Fibroblast of skin of abdomen (primary cell): ENCODE measurements at places on chromosomes 5 and 9.

- no peak for DNase-seq
Measured at GRCh38 chr9:76655121-76655541, 109.1 kb upstream of the PCA3 start.

GRCh38 chr5:149665416-149666175 lies 64.5 kb upstream of the PPARGC1B start:
- no peak for DNase-seq

GRCh38 chr5:9512457-9512856 lies 33.4 kb downstream of the SEMA5A start:
- peak; percentile 59 for DNase-seq

DNA sequence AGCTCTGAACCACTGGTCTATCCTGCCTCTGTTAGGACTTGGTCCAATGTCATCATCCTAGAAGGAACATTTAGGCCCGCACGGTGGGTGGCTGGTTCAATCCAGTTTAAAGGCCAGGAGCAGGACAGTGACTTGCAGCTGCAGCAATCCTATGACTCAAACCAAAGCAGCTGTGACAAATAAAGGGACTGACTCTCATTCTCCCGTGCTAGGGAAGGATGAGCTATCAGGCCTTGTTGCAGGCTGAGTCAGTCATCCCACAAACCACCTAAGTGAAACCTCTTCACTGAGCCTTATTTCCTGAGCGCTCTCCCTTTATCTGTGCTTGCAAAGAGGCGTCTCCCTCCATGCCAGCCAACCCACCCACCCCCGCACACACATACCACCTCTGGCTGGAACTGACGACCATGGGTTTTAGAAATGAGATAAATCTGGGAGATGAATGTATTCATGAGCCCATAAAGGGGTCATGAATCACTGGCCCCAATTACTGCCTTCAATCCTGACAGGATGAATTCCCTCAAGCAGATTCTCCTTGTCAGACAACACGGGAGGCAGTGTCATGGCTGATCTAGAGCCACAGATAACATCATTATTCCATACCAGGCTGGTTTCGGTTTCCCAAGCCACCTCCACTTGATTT lies 93.4 kb downstream of the KCNIP1 start:
- peak; percentile 72 for DNase-seq

DNA sequence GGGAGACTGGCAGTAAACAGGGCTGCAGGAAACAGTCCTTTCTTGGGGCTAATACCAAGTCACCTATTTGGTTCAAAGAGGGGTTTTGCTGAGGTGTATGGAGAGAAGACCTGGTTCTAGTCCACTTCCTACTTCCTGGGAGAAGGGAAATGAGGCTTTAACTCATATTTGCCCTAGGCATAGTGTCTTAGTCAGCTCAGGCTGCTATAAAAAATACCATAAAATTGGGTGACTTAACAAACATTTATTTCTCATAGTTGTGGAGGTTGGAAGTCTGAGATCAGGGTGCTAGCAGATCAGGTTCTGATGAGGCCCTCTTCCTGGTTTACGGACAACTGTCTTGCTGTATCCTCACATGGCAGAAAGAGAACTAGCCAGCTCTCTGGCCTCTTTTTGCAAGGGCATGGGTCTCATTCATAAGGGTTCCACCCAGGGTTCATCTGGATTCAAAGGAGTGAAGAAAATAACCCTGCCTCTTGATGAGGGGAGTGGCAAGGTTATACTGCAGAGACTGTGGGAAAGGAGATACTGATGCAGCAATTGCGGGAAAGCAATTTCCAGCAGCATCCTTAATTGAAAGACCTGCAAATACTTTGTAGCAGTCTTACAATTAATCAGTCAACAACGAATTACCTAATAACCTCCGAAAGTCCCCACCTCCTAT lies 40.5 kb downstream of the ANKDD1B start:
- DNase-seq: no peak

GRCh38 chr5:1797103-1797800 lies 2.4 kb downstream of the MRPL36 start:
- DNase-seq: no peak

- DNase-seq: no peak
Measured at GRCh38 chr9:97858393-97858713, 5.3 kb downstream of the FOXE1 start.

GRCh38 chr5:143235423-143235822 lies 168.1 kb downstream of the NR3C1 start:
- DNase-seq: peak; percentile 88

- DNase-seq: no peak
Measured at GRCh38 chr9:21804331-21804730, 1.9 kb downstream of the MTAP start.

GRCh38 chr9:70097187-70097586 lies 53.5 kb downstream of the MAMDC2 start:
- no peak for DNase-seq

DNA sequence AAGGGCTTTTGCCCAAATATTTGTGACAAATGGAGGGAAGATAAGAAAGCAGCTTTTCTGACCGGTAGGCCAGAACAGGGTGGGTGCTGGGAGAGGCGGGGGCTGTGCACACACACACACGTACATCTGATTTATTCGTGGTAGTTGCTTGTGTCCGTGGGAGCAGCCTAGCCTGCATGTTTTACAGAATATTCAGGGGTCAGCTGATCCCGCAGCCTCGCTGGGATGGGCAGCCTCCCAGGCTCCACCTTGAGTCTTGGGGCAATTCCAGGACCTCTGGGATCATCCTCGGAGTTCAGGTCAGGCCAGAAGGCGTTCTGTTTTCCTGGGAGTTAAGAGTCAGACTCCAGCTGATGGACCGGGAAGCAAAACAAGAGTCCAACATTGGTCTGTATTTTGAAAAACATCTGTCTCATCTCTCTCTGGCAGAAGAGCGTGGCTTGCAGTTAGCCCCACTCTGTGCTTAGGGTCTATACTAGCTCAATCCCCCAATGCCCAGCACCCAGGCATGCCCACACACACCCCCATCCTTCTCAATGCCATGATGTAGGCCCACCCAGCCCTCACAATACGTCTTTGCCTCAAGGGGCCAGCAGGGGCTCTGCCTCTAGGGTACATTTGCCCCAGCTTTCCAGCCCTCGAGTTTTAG lies 210.6 kb downstream of the GOLPH3 start:
- DNase-seq: no peak

- peak; percentile 63 for DNase-seq
Measured at GRCh38 chr9:105438141-105438806, 9.6 kb upstream of the FSD1L start.

GRCh38 chr5:80739496-80739895 lies 84.7 kb upstream of the DHFR start:
- DNase-seq: no peak

GRCh38 chr5:111129938-111130337 lies 37.8 kb downstream of the WDR36 start:
- peak; percentile 59 for DNase-seq

- DNase-seq: peak; percentile 83
Measured at GRCh38 chr5:122182491-122182921, 53.2 kb downstream of the ZNF474 start.

DNA sequence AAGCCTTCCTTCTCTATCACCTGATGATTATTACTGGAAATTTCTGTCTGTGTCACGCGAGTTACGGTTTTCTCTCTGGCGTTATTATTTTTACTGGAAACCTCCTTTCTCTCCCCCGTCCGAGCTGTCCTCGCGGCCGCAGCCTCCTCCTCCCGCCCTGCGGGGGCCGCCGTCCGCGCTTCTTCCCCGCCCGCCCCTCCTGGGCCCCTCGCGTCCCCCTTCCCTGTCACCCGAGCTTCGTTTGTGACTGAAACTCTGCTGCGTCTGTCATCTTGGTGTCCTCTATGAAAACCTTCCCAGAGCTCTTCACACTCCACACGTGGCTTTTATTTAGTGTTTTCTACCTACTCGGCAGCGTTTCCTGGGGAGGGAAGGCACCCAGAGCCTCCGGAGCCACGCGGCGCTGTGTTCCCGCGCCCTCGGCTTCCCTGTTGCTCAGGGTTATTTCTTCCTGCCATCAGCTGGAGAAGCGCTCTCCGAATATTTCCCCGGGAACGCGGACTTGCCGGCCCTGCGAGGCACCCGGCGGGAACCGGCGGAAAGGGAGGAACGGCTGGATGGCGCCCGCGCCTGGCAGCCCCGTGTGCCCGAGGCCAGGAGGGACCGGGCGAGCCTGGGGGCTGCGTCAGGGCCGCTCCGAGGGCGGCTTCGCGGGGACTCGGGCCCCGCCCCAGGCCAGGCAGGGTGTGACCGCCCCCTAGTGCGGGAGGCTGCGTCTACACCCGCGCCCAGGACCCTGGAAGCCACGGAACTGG lies 33.9 kb downstream of the TRIP13 start:
- peak; percentile 23 for DNase-seq

GRCh38 chr5:1153428-1153827 lies 41.6 kb upstream of the SLC12A7 start:
- no peak for DNase-seq

GRCh38 chr9:136757751-136758140 lies 297 bp downstream of the LCN8 start:
- DNase-seq: no peak

- DNase-seq: no peak
Measured at GRCh38 chr5:39905356-39905755, 480.6 kb upstream of the DAB2 start.

DNA sequence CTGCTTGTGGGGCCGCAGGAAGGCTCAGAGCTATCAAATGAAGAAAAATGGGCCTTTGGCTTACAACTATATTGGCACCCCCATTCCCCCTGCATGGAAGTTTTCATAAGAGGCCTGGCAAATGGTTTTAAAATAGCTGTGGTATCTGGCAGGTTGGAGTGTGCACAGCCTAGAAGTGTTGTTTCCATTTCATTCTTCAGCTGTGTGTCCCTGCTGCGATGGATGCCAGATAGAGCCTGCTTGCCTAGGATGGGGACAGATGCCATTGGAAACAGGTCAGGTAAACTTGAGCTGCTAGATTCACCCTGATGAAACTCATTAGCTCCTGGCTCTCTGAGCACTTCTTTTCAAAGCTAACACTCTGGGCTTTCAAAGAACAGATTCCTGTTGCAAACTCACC lies 183.3 kb downstream of the IRX1 start:
- no peak for DNase-seq
